ENCODE measurements at places on chromosomes 5 and 9.

- DNase-seq, result no peak
Observed at GRCh38 chr9:11194246-11194645, 581.4 kb upstream of the PTPRD start.

DNA sequence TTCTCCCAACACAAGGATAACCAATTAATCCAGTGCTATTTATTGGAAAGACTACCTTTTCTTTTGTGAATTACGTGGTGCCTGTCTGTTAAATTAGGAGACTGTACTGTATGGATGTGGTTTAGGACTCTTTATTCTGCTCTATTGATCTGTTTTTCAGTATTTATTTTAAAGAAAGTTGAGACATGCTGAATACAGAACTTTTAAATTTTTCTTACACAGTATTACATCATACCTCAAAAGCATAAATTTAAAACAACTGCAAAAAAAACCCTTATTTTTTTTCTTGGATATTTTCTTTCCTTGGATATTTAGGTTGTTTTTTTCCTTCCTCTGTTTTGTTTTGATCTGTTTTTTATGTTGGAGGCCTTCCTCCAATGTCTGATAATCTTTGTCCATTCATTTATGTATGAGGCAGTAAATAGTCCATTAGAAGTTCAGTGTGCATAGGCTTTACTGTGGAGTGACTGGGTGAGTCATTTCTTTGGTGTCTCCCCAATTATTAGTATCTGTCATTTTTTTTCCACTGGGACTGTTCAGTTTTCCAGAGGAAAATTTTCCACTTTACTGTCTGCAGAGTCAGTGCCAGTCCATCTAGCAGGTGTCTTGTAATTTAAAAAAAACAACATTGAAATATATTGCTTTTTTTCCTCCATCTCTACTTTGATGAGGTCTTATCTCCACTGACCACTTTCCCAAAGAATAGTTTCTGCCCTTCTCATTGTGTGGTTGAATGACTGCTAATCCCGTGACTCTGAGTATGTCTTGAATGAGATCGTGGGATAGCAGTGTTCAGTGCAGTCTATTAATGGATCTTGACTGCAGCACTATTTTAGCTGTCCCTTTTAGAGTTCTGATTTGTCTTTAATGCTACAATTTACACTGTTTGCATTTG, 15.2 kb downstream of the CYSTM1 start:
- DNase-seq, result no peak

GRCh38 chr9:130835441-130836298, 616 bp downstream of the ABL1 start:
- DNase-seq, result no peak

GRCh38 chr5:150077996-150078801, 8.2 kb downstream of the CSF1R start:
- DNase-seq, result no peak

DNA sequence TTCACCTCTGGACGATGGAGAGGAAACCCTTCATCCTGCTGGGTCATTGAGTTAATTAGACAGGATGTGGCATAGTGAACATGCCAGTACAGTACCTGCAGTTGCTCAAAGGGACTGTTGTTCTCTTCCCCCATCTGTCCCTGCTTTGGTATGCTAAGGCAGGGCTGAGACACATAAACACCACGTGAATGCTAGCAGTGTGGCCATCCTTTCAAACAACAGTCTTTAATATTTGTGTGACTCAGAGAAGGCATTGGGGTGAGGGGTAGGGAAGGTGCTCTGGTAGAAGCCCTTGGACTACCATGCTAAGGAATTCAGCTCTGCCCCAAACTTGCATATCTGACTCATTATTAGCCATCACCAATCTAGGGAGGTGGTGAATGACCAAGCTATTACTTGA, 180.2 kb upstream of the ZNF618 start:
- DNase-seq, result no peak

GRCh38 chr9:136525207-136525606, 20.6 kb downstream of the NOTCH1 start:
- no peak for DNase-seq

DNA sequence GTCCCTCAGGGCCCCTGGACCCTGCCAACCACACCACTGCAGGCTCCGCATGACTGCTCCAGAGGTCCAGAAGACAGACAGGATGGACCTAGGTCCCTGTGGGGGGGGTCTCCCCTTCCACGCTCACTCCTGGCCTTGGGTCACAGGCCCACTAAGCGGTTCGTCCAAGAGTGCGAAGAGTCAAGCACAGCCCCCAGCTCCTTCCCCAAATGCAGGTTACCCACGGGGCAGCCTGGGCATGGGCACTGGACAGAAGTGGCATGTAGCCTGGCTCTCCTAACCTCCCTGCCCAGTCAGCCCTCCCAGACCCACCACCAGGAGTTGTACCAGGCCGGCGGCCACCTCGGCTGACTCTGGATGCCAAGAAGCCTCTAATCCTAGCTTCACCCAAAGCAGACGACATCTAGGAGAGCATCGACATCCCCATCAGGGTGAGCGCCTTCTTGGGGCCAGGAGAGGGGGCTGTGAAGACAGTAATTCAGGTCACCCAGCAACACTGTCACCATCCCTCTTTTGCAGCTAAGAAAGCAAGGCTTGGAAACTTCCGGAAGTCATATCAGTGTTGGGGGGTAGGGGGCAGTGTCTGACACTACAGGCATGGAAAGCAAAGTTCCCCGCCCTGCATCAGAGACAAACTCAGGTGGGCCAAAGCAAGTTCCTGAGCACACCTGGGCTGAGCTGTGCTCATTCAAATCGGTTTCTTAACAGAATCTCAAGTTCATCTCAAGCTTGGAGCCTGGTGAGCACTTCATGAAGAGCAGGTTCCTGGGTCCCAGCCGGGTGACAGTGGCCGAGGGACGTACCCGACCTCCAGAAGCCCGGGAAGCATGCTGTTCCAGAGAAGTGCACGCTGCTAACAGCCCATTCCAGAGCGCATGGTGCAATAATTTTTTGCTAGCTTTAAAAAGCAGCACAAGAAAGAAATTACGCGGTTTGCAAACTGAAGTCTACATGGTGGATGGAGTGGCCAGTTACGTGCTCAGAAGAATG, 68.7 kb downstream of the SEMA4D start:
- no peak for DNase-seq

GRCh38 chr5:35850967-35851680, 5.6 kb upstream of the IL7R start:
- DNase-seq, result no peak

GRCh38 chr9:133121915-133122550, 993 bp upstream of the RALGDS start:
- DNase-seq, result no peak

GRCh38 chr9:90860826-90861225, 59.2 kb downstream of the SYK start:
- DNase-seq, result no peak

DNA sequence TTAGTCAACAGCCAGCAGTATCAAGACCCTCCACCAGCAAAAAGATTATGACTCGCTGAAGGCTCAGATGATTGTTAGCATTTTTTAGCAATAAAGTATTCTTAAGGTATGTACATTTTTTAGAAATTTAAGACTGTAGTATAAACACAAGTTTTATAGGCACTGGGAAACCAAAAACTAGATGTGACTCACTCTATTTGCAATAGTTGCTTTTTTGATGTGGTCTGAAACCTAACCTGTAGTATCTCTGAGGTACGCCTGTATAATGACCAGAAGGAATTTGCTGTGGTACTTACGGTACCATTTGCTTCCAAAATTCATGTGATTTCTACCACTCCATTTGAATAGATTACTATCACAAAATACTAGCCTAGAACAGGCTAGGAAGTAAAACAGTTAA, 60.8 kb downstream of the WDR41 start:
- no peak for DNase-seq

DNA sequence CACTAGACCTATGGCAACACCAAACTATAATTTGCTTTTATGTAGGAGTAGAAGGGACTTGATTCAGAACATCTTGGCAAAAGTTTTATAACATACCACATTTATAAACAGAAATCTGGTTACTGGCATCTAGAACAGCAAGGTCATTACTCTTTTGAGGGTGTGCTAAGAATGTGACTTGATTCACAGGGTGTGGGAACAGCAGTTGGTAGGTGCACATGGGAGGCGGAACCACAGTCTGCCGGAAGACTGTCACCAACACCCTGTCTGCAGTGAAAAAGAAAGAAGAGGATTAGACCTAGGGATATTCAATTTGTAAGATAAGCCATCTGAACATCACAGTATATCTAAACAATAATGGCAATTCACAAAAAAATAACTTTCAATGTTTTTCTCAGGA, 23.0 kb downstream of the ELP1 start:
- no peak for DNase-seq

Data from H54 (cell line).